ENCODE measurements at places on chromosomes 1 and 21. TPM values are rescaled to one million over a fixed set of nuclear protein-coding genes. Genes with fewer than 3 reads are reported as not detected.
A peak's percentile ranks its signal among the peaks of the same experiment; 100 is the strongest.

GRCh38 chr1:76939050-76939816 is 72.0 kb downstream of the ST6GALNAC5 start:
- DNase-seq = no peak

ADAMTS4 gene
- polyA plus RNA-seq = 11.9 TPM

DNA sequence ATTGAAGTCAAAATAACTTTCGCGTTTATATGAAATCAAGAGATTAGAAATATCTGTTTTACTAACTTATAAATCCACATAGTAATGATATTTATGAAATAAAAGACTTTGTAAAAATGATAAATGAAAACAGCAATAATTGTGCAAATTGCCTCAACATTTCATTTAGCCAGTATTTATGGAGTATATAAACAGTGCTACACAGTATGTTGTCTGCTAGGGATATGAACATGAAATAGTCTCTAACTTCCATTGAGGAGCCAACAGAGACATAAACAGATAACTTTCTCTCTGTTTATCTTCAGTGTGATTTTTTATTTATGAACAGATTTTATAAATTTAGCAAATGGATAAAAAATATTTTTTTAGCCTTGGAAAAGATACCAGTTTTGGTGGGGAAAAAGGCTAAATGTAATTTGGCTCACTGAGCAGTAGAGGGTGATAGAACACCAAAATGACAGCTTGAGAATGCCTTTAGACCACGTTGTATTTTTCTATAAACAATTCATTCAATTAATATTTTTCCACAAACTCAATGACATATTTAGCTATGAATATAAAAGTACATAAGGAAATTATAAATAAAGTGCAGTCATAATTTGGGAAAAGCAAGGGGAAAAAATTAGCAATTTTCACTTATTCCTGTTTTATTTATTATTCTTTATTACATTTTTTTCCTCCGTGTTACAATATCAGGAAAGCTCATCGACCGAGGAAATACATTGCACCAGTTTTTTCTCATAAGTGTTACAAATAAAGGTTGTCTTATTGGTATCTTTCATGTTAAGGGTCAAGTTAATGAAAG is 47.5 kb upstream of the EEIG2 start:
- no peak for DNase-seq

CELA3A gene
- 0.58 TPM for polyA plus RNA-seq

DNA sequence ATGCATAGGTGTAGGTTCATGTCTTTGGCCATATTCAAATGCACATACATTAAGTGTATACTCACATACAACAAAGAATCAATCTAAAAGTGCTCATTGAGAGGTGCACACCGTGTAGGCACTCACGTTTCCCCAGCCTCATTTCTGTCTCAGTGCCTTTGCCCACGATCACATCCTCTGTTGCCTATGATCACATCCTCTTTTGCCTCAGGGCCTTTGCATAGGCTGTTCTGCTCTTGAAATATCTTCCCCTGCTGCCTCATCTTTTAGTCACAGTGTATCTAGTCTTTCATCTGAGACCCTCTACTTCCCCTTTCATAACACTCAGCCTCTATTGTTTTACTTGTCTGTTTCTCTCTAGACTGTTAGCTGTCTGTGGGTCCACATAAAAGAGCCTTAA is 69.3 kb downstream of the FOXD2 start:
- no peak for DNase-seq

GRCh38 chr21:38913120-38913892 is 107.6 kb downstream of the ETS2 start:
- peak; percentile 72 for DNase-seq

DNA sequence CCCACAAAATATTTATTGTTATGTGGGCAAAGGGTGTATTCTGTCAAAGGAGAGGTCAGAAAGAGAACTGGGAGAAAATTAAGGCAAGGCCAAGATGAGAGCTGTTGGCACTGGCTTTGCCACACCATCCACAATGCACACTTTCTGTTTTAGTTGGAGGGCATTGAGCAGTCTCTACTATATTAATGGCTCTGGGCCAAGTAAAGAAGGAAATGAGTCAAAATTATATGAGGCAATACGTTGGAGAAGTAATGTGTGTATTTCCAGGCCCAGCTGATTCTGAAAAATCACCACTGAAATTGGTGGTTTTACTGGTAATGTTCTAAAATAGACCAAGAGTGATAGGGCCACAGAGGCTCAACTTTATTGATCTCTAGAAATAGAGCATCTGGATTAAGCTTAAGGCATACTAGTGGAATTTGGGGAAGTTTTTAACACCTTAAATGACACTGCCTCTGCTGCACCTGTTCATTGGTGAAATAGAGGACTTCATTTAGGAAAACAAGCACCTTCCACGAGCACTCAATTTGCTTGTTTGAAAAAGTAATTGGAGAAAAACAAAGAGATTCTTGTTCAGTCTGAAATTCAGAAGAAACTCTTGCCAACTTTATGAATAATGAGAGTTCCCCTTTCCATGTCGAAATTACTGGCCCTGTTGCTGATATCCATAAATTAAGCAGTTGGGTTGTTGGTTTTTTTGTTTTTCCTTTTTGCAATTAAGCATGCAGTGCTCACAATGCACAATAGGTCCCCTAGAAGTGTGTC is 424.9 kb downstream of the ADGRL2 start:
- DNase-seq = no peak
